Activated T-helper 1 cell treated with anti-CD3 and anti-CD28 coated beads, Interleukin-2, amount 50 U/mL, for 16 hours (primary cell): ENCODE measurements at places on chromosomes 2 and 18.

DNA sequence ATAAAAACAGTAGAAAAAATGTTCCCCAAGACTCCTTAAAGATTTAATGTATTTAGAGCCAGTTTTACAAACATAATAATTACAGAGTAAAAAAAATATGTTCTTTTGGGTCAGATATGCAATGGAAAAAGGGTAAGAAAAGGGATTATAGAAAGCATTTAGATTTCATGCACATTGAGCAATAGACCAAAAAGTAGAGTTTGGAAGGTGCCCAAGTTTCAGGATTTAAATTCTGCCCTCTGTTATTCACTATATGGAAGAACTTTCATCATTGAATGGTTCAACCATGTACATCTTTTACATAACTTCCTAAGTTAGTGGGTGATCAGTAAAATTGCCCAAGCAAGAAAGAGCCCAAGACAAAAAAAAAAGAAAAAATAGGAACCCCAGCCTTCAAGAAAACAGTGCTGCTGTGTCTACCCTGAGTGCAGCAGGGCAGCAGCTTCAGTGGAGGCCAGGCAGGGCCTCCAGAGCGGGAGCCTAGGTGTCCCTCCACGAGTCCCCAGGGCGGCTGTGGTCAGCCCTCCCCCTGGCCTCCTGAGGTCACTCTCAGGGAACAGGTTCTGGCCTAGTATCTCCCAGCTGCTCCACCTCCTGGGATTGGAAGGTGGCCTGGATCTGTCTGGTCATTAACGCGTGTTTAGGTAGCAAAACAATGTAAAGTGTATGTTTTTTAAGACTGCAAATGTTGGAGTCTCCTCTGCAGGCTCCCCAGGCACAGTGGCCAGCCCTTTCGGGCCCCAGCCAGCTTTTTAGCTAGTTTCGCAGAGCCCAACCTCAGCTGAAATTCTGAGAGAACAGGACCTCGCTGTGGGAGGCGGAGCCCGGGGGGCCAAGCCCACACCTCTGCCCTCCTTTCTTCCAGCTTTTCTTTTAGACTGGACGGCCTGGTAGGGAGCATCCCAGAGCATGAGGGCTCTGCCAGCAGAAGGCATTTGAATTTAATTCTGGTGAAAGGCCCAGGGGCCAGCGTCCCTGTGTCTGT is 77.3 kb downstream of the TEX51 start:
- DNase-seq, result no peak

DNA sequence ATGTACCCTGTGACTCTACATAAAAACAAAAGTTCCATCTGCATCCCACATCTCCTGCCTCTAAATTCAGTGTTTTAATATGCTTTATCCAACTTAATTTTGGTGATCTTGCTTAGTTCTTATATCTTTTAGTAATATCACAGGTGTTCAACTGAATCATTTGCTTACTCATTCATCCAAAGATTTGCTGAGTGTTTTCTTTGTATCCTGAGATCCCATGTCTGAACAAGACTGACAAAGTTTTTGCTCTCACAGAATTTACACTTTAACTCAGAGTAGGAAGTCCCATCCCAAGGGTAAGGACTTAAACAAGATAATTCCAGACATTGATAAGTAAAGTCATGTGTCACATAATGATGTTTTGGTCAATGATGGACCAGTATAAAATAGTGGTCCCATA is 87.0 kb downstream of the FSIP2 start:
- no peak for DNase-seq

GRCh38 chr2:189782221-189782671 is 1.9 kb downstream of the ORMDL1 start:
- no peak for DNase-seq

DNA sequence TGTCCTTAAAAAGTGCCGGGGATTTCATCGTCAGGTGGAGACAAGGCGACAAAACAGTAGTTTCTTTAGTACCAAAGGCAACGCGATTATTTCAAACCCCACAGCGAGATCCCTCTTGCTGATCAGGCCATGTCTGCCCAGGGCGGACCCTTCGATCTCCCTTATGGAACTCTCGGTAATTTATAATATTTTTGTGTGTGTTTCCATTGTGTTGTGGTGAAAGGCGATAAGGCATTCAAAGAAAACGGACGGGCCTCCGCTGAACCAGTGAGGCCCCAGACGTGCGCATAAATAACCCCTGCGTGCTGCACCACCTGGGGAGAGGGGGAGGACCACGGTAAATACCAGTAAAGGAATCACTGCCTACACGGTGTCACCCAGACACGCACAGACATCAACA is 1.4 kb upstream of the GAD1 start:
- DNase-seq, result no peak

DNA sequence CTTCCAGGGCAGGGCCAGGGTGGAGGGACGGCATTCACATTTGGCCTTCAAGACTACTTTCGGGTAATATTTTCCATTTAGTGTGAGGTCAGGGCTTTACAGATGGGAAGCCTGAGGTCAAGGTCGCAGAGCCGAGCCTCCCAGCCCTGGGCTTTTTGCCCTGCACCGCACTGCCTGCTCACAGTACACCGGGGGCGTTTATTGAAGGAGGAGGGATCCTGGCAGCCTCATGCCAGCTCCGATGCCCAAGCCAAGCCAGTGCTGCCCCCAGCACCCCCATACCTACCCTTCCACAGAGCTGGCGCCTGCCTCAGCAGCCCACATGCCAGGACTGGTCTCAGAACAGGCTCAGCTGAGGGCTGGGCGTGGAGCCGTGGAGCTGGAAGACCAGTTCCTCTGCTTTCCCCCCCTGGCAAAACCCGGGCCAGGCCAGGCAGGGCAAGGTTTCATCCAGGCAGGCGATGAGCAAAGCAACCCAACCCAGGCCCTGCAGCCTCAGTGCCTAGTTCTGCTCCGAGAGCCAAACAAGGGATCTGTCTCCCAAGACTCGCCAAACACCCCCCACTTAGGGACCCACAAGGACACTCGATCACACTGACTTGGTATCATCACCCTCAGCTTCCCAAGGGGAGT is 11.9 kb downstream of the SDC1 start:
- no peak for DNase-seq

GRCh38 chr2:182784777-182785176 is 68.7 kb downstream of the DNAJC10 start:
- DNase-seq, result no peak

- peak; percentile 32 for DNase-seq
Observed at GRCh38 chr2:174750923-174751441, 13.3 kb downstream of the CHRNA1 start.

- DNase-seq, result no peak
Observed at GRCh38 chr2:7886666-7887065, 795.2 kb upstream of the ID2 start.
